NK-92 treated with Interleukin-12 subunit alpha and Interleukin-12 subunit beta, amount 100 ng/mL, for 24 hours (cell line): ENCODE measurements at places on chromosomes 11 and 22.
A peak's percentile ranks its signal among the peaks of the same experiment; 100 is the strongest.

DNA sequence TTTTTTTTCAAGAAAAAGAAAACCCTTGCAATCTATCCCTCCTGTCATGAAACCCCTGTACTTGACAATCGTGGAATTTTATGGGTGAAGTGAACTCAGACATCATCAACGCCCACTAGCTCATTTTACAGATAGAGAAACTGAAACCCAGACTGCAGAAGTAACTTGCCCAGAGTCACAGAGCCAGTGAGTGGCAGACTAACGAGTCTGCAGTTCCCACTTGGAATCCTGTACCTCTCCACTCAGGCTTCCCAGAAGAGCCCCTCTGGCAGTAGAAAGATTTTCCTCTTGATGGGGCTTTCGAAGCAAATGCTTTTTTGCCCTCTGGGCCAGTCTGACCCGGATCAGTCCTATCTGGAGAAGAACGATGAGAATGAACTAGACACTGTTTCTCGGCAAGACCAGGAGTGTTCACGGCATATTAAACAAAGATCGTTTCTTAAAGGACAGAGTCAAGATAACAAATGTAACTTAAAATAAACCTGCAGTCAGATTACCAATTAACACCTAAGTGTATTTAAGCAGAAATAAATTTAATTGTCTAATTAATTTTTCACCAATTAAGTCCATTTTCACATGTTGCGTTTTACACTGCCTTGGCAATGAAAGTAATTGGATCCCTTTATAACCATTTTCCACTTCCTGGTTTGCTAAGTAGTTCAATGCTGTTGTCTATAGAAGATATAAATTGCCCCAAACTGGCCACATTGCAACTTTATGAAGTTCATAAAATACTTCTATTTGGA, 61.3 kb upstream of the CREB3L1 start:
- no peak for DNase-seq

- DNase-seq: no peak
Observed at GRCh38 chr11:64918017-64918416, 1.0 kb upstream of the ATG2A start.

DNA sequence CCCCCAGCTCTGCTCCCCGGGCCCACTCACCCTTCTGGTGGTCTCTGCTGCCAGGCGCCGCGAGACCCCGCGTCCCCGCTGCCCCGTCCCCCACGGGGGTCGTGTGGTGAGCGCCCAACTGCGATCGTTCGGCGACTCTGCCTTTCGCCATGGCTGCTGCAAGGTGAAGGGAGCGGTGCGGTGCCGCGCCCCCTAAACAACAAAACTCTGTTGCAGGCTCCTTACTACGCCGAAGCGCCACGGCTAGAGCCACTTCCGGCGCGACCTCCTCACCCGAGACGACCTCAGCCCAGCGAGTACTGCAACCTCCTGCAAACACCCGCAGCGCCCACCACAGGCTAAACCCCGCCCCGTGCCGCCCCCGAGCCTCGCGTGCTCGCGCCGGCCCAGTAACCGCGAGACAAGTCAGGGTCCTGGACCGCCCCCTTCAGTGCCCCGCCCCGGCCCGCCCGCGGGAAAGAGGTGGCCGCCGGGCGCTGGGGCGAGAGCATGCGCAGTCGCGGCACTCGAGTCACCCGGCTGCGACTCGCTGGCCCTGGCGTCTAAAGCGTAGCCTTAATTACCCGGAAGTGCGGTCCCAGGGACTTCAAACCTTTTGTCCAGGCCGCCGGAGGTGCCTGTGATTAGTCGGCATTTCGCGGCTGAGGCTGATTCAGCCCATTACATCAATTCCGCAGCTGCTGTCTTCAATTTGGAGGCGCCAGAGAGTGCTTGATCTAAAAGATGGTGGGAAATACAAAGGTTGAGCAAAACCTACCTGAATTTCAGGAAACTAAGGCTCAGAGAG, at the start of gene TMEM41B:
Gene TMEM41B, minus strand, starts transcription at position 303 of the 787 bp plus-strand sequence. Its CDS starts 152 bp downstream, at position 151.
- peak; percentile 99 for DNase-seq

DNA sequence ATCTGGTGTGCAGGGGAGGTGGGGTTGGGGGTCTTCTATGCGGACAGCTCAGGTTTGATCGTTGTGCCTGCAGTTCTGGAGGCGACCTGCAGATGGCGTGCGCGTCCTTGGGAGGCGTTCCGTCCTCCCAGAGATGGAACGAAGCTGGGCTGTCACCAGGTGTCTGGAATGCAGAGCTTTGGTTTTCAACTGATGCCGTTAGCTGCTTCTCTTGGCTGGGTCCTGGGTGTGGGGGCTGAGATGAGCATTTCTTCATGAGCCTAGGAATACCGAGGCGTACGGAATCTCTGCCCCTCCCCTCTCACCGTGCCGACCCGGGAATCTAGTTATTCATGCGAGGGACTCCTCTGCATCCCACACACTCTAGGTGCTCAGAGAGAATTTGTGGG, 98.6 kb downstream of the CEP164 start:
- peak; percentile 33 for DNase-seq

DNA sequence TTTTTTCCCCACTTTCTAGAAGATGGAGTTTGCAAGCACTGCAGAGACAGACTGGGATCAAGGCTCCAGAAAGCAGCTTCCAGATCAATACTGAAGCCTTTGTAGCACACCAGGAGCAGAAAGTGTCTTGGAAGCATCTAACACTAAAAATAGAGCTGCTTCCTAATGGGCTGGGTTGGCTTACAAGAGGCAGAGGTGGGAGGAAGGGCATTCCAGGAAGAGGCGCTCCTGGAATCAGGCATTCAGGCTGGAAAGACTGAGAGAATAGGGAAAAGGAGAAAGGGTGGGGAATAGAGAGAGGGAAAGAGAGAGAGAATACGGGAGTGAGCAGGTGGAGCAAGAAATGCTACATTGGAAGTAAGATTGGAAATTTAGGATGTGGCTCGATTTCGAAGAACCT, 395.9 kb downstream of the OPCML start:
- no peak for DNase-seq

GRCh38 chr11:17526931-17527627, 17.1 kb downstream of the USH1C start:
- no peak for DNase-seq

- no peak for DNase-seq
Observed at GRCh38 chr11:12075822-12076821, 34.3 kb upstream of the MICAL2 start.

DNA sequence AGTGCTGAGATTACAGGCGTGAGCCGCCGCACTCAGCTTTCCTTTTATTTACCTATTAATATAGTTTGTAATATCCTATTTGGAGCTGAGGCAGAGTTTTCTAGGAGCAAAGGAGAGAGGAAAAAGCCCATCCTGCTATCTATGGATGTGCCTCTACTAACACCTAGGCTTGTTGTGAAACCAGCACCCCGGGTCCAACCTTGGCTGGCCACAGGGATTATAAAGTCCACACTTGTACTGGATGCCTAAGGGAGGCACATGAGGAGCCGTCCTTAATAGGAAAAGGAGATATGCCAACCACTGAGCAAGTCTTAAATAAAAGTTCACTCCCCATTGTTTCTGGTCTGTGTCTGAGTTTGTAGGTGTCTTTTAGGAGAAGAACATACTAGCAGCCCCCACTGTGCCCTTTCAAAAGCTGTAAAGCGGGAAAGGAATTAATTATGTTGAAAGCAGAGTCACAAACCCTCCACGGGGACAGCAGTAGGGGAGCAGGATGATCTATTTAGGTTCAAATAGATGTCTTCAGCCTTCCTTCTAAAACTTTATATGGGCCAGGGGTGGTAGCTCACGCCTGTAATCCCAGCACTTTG, 29.3 kb downstream of the RRP7A start:
- no peak for DNase-seq

- DNase-seq: no peak
Observed at GRCh38 chr11:36364551-36365325, 68.7 kb downstream of the PRR5L start.

DNA sequence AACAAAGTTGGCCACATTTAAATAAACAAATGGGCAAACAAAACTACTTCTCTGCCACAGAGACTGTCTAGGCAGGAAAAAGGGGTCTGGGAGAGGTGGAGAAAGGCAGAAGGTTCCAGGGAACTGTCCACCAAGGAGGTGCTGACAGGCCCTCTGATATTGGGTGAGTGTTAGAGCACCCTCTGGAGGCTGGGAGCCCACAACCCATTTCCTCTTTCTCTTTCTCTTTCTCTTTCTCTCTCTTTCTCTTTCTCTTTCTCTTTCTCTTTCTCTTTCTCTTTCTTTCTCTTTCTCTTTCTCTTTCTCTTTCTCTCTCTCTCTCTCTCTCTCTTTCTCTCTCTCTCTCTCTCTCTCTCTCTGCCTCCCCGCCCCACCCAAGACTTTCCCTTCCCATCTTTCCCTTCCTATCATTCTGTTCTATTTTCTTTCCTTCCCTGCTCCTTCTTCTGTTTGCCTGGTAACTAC, 912.8 kb downstream of the DLG2 start:
- DNase-seq: peak; percentile 27

DNA sequence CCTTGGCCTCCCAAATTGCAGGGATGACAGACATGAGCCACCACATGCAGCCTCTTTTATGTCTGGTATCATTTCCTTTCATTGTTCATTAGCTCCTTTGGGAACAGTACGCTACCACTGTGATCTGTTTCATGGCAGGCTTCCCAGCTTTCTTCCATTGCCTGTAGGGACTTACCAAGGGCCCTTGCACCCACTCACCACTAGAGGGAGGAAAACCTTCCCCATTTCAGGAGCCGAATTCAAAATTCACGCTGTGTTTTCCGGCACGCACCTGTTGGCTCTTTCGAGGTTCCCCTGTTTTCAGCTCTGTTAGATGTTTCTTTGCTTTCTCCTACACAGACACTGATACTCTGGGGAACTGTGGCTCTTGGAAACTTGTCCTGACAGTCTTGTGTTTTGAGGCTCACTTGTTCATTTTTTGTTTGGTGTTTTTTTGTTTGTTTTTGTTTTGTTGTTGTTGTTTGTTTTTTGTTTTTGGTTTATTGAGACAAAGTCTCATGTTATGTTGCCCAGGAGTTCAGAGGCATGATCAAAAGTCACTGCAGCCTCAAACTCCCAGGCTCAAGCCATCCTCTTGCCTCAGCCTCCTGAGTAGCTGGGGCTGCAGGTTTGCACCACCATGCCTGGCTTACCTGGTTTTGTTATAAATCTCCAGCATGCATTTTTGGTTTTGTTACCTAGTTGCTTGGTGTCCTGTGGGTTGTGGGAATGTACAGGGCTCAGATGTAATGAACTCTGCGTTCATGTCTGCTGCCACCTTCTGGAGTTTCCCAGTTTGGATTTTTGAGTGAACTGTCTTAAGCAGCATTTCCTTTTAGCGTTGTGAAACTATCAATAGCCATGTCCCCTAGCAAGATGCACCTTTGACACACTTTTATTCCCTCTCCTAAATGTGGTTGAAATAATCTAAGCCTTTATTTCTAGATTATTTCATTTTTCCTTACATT, 2.3 kb downstream of the KRTAP5-11 start:
- DNase-seq: no peak

GRCh38 chr11:108620958-108621772, 27.6 kb upstream of the EXPH5 start:
- no peak for DNase-seq

DNA sequence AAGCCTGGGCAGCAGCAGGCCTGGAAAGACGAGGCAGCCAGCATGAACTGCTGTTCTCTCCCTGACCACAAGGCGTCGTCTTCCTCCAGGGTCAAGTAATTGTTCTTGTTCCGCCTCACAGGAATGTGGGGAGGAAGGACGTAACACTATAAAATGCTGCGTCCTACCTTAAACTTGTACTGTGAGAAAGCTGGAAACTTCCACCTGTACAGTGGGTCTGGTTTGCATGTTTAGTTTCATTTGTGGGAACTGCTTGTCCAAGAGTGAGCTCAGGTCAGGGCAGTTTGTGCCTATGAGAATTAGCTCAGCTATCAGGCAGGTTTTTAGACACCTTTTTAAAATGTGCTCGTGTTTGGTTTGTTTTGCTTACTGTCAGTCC, 55.2 kb downstream of the PANX1 start:
- DNase-seq: no peak

DNA sequence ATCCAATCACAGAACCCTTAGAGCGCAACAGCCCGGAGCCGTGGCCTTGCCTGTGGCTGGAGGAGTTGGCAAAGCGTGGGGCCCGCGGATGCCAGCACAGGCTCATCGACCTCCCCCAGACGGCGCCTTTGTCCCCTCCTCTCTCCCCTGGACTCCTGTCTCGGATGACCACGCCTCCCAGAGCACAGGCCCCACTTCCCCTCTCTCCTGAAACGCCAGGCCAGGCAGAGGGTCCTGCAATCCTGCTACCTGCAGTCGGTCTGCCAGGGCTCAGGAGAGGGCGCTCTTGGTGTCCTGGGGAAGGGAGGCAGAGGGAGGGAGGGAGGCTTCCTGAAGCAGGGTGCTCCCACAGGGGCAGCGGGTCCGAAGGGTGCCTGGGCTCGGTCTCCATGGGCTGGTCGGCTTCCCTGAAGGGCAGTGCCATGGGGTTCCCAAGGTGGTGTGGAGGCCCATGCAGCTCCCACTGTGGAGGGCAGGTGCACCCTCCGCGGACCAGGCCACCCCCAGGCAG, 16.6 kb upstream of the TTLL12 start:
- no peak for DNase-seq

DNA sequence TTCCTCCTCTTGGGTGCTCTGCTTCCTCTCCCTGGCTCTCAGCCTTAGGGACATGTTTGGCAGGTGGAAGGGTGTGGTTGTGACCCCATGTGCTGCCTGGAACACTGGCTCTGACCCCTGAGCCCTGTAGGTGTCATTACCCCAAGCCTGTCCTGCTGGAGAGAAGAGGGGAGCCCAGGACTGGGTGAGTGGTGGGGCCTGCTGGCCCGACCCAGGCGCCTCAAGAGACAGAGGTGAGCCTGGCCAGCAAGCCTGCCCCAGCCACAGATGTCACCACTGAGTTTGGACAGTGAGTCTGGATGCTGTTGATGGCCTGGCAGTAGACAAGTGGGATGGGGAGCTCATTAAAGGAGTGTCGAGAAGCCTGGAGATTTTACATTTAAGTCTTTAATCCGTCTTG, 1112.2 kb downstream of the BRD1 start:
- no peak for DNase-seq

- DNase-seq: no peak
Observed at GRCh38 chr11:73284106-73284505, 12.0 kb downstream of the P2RY6 start.

GRCh38 chr11:133905677-133906156, 51.1 kb downstream of the IGSF9B start:
- no peak for DNase-seq

- no peak for DNase-seq
Observed at GRCh38 chr11:2538951-2539350, 94.1 kb downstream of the KCNQ1 start.

- DNase-seq: no peak
Observed at GRCh38 chr11:66126808-66127555, 56.9 kb downstream of the PACS1 start.
